Peyer's patch (tissue), 4 donors: ENCODE measurements at places on chromosomes 12 and 14.

- no peak for DNase-seq
These were observed 15.2 kb upstream of the LUM start for GRCh38 chr12:91126516-91126915.

DNA sequence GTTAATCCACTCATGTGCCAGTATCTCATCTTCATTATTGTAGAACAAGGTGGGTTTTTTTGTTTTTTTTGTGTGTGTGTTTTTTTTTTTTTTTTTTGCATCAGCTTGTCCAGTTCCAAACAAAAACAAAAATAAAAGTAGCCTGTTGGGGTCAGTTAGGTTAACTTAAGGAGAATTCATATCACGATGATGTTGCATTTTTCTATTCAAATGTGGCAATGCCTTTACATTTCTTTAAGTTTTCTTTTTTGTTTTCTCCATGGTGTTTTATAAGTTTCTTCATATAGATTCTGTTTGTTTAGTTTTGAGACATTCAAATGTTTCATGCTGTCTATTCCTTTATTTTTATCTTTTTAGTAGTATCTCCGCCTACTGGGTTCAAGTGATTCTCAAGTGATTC, 16.2 kb upstream of the CATSPERB start:
- no peak for DNase-seq

- no peak for DNase-seq
These were observed 4.7 kb downstream of the BMAL2 start for GRCh38 chr12:27337376-27337775.

- DNase-seq = no peak
These were observed 606.9 kb downstream of the FSCB start for GRCh38 chr14:43900173-43900655.

DNA sequence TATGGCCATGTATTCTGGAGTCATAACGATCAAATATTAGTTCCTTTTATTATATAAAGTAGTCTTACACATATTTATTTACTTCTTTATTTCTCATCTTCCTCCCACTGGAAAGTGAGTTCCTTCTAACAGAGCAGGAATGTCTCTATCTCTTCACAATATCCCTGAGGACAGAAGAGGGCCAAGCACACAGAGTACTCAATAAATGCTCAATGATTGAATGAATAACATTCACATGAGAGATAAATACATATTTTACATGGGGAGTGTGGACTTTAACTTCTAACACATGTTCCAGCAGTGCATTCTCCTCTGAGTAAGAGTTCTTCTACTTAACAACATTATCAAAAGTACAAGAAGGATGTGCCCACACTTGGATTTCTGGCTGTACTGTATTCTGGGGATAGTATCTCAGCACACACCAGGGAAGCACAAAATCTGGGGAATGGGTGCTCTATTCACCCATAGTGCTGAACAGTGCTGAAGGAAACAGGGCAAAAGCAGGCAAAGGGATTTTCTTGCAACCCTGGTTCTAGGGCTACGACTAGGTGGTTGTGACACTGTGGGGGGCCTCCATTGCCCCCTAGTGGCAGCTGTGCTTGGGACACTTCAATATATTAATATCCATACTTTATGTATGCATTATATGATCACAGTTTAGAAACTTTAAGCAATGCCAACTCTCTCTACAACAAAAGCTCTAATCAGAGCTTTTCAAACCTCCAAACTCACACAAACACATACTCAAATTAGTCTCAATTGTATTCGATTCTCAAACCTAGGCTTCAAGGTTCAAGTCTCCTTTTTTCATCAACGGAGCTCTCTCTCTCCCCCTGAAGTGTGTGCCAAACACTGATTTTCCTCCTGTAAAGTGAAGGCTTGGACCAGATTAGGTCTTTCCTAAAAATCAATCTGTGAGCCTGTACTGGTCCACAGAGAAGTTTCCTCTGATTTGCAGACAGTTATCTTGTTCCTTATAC, 115.5 kb downstream of the SLC2A13 start:
- peak; percentile 84 for DNase-seq

DNA sequence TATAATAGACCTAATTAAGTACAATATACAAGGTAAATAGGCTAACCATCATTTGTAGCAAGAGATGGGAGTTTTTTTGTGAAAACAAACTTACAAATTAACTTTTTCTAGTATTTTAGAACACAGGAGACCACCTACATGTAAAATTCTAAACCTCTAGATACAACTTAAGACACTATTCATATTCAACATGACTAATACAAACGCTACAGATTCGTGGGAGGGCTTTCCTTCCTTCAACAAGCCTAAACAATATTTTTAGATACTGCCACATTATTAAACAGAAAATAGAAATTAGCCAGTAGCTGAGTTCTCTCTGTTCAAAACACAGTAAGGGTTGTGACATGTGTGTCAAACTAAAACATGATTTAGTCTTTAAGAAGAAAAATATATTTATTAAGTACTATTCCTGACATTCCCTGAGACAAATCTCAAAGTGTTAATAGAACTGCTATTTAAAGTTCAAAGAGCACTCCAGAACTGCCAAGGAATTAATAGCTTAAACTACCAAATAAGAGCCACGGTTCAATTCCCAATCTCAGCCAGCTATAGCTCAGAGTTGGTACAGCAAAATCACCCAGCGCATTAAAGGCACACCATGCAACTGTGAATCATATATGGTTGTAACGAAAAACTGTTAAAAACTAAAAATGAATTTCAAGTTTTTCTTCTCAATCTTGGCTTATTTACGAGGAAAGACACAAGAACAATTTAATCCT, 10.7 kb downstream of the MED13L start:
- no peak for DNase-seq

- DNase-seq = peak; percentile 53
These were observed 91.6 kb downstream of the LRRC74A start for GRCh38 chr14:76917745-76918255.

- no peak for DNase-seq
These were observed 311.9 kb downstream of the BCL11B start for GRCh38 chr14:98959958-98960616.

DNA sequence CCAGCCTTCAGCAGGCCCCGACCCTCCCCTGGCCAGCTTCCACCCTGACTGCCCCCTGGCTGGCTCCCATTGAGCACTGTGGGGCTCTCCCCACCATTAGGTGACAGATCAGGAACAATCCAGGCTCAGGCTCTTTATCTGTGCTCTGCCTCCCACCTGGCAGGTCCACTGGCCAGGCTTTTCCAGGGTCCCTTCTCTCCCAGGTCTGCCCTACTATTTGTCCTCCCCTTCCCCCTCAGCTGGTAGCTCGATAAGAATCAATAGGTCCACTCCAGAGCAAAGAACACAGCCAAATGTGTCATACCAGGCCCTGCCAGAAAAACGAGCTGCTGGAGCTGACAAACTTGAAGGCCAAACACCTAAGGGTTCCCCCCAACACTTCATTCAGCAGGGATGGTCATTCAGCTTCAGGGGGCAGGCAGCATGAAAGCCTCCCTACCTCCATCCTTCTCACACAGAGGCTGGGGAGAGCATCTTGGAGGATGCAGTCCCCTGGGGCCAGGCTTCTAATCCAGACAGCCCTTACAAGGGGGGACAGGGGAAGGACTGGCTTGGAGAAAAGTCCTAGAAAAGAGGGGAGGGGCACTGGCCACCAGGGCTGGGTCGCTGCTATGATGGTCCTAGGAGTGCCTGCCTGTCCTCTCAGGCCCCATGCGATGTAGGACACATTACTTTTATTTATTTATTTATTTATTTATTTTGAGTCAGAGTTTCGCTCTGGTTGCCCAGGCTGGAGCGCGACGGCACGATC, 1.9 kb upstream of the KRT18 start:
- DNase-seq = no peak

DNA sequence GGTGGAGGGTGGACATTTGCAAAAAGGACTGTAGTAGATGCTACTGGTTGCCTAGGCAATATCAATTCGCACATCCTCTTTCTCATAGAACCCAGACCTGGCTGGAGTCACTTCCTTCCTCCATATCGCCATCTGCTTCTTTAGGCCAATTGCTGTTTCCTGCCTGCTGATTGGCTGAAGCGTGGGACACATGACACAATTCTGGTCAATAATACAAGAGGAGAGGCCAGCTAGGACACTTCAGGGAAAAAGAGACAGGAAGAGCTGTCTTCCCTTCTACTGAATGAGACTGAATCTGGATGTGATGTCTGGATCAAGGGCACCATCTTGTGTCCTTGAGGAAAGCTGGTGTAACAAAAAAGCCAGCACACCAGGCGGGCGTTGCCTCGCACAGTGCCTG, 53.8 kb downstream of the TRPV4 start:
- no peak for DNase-seq

DNA sequence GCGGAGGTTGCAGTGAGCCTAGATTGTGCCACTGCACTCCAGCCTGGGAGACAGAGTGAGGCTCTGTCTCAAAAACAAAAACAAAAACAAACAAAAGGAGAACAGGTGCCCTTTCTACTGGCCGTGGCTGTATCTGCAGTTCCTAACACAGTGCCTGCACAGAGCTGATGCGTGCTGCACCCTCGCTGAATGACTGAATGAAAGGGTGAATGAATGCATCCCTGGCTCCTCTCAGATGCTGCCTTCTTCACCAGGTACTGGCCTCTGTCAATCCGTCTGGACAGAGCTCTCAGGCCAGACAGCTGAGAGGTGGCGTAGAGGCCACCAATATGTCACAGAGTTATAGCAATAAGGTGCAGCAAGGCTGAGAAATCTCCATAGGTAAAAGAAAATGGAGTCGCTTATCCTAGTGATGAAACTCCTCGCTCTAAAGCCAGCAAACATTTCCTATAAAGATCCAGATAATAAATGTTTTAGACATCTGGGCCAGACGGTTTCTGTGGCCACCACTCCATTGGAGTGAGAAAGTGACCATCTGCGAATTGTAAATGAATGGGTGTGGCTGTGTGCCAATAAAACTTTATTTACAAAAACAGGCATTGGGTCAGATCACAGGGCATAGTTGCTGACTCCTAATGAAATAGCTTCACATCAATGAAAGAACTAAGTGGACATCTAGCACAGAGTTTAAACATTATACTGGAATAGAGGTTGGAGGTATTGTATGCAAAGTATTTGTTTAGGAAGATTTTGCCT, 15.9 kb upstream of the FZD10 start:
- no peak for DNase-seq

DNA sequence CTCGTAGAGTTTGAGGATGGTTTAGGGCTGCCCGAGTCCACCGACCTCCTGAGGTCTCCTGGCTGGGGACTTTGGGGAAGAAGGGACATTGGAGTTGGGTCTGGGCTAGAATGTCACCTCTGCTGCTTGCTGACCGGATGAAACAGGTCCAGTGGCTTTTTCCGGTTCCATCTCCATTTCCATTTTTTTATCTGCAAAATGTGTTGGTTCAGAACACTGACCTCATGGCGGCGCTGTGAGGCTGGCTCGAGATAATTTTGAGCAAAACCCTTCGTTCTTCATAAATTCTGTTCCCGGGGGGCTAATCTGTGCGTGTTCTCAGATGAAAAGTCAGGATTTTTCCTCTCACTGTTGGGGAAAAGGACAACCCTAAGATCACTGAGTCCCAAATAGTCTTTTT, 11.7 kb upstream of the MYL2 start:
- DNase-seq = no peak

DNA sequence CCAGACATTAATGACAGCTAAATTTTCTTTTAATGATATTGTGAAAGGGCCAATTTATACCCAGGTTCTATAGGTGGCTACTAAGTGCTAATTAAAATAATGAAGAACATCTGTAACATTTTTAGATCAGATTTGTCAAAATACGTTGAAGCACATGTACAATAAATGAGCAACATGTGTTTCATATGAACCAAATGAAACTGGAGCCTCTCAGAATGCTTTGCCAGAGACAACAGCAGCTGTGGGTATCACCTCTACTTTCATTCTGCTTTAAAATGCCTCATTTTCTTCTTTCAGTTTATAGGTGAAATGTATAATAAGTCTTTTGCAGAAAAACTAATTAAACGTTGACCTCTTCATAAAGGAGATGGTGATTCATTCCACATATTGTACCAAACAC, 26.1 kb upstream of the MYF6 start:
- no peak for DNase-seq

GRCh38 chr12:53328043-53328435, 6.6 kb upstream of the AAAS start:
- DNase-seq = no peak

GRCh38 chr14:35750202-35750904, 58.7 kb downstream of the RALGAPA1 start:
- DNase-seq = no peak

DNA sequence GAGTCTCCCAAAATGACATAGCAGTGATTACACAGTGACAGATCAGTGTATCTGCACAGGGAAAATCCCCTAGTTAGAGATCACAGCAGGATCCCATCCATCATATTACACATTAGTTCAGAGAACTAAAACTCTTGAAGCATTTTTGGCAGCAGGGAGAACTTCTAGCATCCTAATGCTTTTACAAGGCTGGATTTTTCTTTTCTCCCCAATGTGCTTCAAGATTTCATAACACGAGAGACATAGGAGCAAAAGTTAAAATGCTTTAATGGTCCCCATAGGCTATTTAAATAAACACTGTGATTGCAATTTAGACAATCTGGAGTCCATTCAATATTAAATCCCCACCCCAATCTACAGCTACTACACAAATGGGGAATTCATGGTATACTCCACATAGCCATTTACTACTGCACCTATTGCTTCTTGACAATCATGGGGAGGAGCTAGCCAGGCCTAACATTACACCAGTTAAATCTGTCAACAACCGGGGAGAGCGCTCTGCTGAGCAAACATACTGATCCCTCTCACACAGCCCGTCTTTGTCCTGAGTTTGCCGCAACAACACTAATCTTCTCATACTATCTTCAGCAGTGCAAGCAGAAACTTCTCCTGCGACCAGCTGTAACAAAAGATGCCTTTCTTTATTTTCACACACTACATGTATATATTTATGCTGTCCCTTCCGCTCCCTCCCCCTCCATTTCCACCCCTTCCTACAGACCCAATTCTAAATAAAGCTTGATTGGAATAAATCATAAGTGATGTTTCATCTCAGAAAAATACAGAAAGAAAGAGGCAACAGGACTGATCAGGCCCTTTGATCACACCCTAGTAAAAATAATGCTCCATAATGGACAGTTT, 120.3 kb upstream of the SOX5 start:
- DNase-seq = no peak

DNA sequence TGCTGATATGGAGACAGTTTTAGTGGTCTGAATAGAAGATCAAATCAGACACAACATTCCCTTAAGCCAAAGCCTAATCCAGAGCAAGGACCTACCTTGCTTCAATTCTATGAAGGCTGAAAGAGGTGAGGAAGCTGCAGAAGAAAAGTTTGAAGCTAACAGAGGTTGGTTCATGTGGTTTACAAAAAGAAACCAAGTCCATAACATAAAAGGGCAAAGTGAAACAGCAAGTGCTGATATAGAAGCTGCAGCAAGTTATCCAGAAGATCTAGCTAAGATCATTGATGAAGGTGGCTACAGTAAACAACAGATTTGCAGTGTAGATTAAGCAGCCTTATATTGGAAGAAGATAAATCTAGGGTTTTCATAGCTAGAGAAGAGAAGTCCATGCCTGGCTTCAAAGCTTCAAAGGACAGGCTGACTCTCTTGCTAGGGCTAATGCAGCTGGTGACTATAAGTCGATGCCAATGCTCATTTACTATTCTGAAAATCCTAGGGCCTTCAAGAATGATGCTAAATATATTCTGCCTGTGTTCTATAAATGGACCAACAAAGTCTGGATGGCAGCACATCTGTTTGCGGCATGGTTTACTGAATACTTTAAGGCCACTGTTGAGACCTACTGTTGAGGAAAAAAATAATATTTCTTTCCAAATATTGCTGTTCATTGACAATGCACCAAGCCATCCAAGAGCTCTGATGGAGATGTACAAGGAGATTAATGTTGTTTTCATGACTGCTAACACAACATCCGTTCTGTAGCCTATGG, 361.0 kb downstream of the DPF3 start:
- no peak for DNase-seq
